ENCODE measurements at places on chromosomes 6 and 20.

DNA sequence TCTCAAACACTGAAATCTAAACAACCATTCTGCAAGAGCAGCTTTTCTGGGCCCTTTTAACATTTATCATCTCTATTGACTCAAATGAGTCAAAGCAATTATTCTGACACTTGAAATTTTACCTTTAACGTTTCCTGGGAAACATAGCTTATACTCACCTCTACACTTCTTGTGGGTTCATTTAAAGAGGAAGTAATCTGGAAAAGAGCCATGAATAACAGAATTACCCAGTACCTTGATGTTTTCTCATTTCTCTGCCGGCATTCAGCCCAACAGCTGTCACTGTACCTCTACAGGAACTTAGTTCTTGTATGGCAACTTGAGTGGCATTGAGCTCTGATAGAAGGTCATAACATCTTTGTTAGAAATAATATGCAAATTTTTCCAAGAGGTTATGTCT lies 272.2 kb downstream of the KCNQ5 start:
- DNase-seq = no peak

DNA sequence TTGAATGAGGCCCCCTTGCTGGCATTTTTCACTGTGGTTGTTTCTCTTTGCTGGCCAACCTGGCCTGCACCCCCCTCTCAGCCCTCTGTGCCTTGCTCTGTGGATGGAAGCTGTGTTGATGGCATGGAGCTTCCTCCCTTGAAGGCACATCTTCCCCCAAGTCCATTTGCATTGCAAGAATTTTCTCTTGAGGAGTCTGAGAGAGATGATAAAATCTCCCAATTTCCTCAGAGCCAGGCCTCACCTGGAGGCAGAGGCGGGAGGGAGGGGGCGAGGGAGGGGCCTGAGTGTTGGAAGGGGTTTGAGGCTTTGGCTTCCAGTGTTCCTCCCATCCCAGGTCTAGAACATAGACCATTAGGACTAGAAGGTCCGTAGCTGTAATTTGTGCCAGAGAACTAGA lies 175.1 kb downstream of the SCP2D1 start:
- DNase-seq = no peak

- DNase-seq = peak; percentile 39
These were observed 660 bp upstream of the TFB1M start for GRCh38 chr6:155314773-155315515.

- DNase-seq = no peak
These were observed 27.6 kb upstream of the MRPS18A start for GRCh38 chr6:43715056-43715788.

DNA sequence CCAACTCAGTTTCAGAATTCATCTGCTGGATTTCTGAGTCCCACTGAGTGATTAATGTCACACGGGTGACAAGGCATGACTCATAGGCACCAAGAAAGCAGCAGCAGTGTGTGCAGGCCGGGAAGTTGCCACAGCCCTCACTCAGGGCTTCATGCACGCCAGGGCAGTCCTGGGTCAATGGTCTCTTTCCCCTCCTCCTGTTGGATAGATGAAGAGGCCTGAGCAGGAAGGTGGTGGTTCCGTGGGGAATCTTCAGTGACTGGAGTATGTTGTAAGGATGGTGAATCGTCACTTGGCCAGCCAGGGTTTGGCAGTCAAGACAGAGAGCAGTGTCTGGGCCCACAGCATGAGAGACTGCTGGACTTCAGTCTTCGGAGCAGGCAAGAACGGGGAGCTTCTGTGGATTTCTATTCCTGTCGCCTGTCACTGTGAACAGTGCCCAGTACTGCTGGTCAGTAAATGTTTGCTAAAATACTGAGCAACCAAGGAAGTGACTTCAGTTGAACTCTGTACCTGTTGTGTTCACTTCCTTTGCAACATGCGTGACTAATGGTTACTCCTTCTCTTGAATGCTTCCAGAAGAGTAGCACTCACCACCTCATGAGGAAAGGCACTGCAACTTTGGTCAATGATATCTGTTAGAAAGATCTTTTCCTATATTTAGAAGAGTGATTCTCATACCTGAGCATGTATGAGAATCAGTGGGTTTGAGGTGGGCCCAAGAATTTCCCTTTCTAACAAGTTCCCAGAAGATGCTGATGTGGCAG lies 62.0 kb upstream of the CD93 start:
- no peak for DNase-seq

GRCh38 chr6:54916858-54917257 lies 70.3 kb downstream of the FAM83B start:
- no peak for DNase-seq

DNA sequence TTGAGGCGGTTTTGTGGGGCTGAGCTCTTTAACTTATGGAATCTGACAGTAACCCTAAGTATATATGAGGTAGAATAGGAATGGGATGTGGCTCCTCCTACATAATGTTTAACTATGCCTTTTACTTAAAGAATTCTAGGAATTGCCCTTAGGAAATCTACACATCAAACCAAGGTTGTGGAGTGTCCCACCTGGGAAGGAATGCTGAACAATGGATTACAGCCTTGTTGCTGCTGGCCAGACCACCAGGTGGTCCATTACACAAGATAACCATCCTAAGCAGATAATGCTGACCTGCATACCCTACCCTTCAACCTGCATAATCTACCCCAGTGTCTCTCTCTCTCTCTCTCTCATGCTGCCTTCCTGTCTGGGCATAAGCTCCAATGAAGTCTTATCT lies 35.0 kb upstream of the SLC22A16 start:
- no peak for DNase-seq

- DNase-seq = no peak
These were observed 7.1 kb downstream of the VNN2 start for GRCh38 chr6:132750455-132751248.

- DNase-seq = no peak
These were observed 45.6 kb downstream of the EDN1 start for GRCh38 chr6:12335717-12336116.

GRCh38 chr6:88561034-88561953 lies 395.1 kb upstream of the CNR1 start:
- no peak for DNase-seq

GRCh38 chr6:21332660-21333059 lies 260.9 kb upstream of the SOX4 start:
- no peak for DNase-seq

DNA sequence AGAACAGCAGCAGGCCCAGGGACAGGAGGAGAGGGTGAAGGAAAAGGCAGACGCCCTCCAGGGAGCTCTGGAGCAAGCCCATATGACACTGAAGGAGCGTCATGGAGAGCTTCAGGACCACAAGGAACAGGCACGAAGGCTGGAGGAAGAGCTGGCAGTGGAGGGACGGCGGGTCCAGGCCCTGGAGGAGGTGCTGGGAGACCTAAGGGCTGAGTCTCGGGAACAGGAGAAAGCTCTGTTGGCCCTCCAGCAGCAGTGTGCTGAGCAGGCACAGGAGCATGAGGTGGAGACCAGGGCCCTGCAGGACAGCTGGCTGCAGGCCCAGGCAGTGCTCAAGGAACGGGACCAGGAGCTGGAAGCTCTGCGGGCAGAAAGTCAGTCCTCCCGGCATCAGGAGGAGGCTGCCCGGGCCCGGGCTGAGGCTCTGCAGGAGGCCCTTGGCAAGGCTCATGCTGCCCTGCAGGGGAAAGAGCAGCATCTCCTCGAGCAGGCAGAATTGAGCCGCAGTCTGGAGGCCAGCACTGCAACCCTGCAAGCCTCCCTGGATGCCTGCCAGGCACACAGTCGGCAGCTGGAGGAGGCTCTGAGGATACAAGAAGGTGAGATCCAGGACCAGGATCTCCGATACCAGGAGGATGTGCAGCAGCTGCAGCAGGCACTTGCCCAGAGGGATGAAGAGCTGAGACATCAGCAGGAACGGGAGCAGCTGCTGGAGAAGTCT lies 25.5 kb downstream of the C20orf173 start:
- no peak for DNase-seq

GRCh38 chr20:45840700-45841198 lies 7.2 kb downstream of the SNX21 start:
- no peak for DNase-seq

GRCh38 chr6:87155842-87156815 lies 764 bp downstream of the ZNF292 start:
- DNase-seq = peak; percentile 32

DNA sequence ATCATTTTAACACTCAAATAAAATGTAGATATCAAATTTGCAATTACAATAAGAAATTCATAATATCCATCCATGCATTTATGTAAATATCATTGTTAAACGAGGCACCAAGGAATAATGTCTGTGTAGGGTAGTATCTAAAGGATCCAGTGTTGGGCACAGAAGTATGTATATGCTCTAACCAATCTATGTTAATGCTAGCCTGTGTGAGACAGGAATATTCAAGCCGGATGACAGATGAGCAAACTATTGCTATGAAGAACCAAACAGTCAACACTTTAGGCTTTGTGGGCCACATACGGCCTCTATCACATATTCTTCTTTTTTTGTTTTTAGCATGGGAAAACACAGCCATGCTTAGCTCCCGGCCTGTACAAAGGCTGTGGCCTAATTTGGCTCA lies 45.0 kb downstream of the HUS1B start:
- no peak for DNase-seq

DNA sequence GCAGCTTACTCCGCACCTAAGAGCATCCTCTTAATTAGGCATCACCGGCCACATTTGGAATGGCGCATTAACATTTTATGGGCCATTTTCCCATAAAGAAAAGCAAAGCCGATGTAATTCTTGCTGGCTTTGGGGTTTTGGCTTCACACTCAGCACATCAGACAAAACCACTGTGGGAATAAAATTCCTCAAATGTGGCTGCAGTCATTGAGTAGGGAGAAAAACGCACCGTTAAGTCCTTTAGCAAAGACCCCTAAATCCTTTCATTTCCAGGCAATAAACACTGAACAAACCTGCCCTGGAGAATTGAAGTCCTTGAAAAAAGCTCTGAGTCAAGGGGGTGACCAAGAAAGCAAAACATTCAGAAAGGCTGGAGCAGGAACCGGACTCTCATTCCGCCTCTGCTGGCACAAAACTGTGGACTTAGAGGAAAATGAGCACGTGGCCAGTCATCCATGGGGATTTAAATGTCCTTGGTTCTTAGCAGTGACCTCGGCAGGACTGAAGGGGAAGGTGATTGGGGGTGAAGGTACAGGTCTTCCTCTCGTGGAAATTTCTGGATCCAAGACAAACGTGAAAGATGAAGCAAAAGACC lies 102.9 kb downstream of the CDH4 start:
- no peak for DNase-seq

- DNase-seq = peak; percentile 13
These were observed 698 bp upstream of the LRP11 start for GRCh38 chr6:149864578-149865535.

Data from activated CD4-positive, alpha-beta T cell treated with anti-CD3 and anti-CD28 coated beads, Interleukin-2, amount 50 U/mL, for 4 hours (primary cell).